ENCODE measurements at places on chromosomes 6 and 20. TPM values are rescaled to one million over a fixed set of nuclear protein-coding genes. Genes with fewer than 3 reads are reported as not detected.

Gene C6orf132
- 8.5 TPM for total RNA-seq

Gene TAGAP
- 3.6 TPM for total RNA-seq

DNA sequence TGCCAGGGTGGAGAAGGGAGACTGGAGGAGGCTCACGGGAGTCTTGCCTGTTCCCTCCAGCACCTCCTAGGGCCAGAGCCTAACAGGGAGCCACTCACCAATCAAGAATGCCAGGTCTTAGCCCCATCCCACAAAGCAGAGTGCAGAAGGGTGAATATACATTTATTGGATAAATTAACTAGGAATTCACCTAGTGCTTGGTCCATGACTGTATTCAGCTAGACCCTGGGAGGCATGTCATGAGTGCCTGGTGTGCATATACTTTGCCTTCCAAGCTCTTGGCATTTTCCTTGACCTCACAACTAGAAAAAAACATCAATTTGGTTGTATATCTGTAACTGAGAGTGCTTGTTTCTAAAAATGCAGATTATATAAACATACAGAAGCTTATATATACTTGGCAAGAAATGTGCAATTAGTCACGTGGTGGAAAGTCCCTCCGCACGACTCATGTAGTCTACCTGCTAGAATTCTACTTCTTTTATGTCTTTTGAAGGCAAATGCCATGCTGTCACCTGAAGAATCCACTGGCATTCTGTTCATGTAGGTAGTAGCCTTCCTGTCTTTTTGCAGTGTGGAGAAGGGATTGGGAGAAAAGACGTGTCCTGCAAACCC is 991.0 kb downstream of the KIF16B start:
- DNase-seq: no peak

DNA sequence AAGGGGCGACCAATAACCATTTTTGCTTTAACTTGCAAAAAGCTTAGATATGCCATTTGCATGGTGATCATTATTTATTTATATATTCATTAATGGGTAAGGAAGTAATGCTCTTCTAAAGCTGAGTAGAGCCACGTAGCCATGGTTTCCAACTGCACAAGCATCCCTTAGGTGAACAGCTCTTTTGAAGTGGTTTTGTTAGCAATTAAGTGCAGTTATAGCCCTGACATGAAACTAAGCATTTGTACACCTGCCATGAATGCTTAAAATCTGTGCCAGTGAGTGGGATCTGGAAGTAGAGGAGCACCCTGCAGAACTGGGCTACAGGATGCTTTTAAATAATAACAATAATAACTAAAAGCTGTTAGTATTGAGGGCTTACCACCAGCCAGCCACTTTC is 19.1 kb downstream of the TRAF3IP2 start:
- DNase-seq: no peak

Gene C20orf202
- not detected for total RNA-seq

Gene FOXS1
- 3.6 TPM for total RNA-seq

- peak; percentile 37 for DNase-seq
These were observed 84.6 kb downstream of the TRDN start for GRCh38 chr6:123551939-123552707.

Gene FOXA2
- 1.1 TPM for total RNA-seq

DNA sequence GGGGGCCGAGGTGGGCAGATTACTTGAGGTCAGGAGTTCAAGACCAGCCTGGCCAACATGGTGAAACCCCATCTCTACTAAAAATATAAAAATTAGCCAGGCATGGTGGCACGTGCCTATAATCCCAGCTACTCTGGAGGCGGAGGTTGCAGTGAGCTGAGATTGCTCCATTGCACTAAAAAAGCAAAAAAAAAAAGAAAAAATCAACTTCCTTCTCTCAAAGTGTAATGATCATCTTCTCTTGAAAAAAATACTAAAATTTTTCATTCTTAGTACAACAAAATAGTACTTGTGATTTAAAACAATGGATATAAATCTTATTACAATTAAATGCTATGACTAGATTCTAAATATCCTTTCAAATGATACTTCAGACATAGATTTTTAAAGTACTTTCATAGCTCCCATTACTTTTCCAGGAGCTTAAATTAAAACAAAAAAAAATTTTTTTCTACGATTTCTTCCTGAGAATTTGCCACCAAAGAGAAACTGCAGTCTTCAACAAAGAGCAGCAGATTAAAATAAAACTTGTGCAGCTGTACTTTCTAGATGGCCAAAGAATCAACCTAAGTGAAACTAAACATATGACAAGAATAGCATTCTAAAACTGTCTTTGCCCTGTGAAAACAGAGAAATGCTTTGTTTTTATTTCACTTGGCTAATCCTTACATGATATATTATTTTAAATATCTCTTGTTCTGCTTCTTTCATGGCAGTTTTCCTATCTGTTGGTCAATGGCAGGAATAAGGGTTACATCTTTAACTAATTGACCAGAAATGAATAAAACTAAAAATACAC is 75.2 kb downstream of the MAP3K5 start:
- DNase-seq: no peak

- DNase-seq: no peak
These were observed 40.5 kb downstream of the CFAP61 start for GRCh38 chr20:20092827-20093226.

Gene MAPK13
- total RNA-seq: 12.2 TPM

GRCh38 chr20:46681032-46681854 is 8.0 kb downstream of the TP53RK start:
- peak; percentile 82 for DNase-seq

- DNase-seq: no peak
These were observed 54.4 kb downstream of the RTN4IP1 start for GRCh38 chr6:106574741-106575458.

DNA sequence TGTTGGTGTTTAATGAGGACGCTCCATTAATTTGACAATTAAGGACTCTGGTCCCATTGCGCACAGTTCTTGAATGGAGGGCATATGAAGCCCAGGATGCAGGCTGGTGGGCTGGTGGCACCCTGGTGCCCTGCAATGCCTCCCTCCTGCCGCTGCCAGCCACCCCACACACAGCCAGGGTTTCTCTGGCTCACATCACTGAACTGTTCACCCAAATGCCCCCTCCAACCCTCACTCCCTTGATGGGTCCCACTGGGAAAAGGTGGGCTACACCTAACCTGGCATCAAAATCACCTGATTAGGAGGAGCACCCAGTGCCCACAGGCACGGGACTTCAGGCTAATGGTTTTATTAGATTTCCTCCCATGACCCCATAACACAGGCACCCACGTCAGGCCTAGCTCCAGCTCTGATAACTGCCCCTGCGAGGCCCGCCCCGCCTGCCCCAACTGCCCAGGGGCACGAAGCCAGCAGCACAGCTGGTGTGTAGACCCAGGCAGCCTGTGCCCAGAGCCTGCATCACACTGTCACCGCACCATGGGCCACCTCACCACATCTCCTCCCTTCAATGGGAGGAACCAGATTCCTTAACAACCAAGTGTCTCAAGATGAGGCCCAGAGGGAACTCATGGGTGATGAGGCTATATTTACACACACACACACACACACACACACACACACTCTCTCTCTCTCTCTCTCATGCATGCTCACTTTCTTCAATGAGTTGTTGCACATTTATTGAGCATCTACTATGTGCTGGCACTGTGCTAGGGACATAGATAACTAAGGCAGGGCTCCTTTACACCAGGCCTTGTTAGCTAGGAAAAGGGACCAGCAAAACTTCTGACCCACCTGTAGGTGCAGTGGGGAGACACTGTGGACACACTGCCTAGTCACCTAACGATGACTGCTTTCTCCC is 107.3 kb downstream of the NOL4L start:
- DNase-seq: no peak

Gene HEY2
- 2.4 TPM for total RNA-seq

GRCh38 chr6:43856005-43856765 is 86.2 kb downstream of the VEGFA start:
- DNase-seq: peak; percentile 36

DNA sequence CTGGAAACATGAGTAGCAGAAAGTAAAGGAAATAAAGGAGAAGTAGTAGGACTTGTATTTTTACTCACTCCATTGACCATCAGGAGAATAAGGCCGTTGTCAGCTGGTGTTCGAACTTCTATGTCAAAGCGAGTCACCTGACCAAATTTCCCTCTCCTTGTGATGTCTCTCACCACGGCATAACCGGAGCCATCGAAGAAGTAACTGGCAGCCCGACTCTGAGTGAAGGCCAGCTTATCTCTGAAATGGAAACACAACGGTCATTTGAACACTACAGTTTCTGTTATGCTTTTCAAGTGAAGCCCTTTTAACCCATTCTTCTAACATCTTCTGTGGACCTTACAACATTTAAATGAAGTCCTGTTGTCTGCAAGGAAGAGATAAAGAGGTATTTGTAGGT is 51.7 kb downstream of the FAM229B start:
- no peak for DNase-seq

- DNase-seq: no peak
These were observed 239.9 kb upstream of the CEP162 start for GRCh38 chr6:84467296-84467695.

Gene RSPH4A
- 0.62 TPM for total RNA-seq

- DNase-seq: no peak
These were observed 200.1 kb downstream of the HIVEP2 start for GRCh38 chr6:142744836-142745235.

GRCh38 chr20:32329817-32330554 is 28.1 kb upstream of the ASXL1 start:
- DNase-seq: no peak

DNA sequence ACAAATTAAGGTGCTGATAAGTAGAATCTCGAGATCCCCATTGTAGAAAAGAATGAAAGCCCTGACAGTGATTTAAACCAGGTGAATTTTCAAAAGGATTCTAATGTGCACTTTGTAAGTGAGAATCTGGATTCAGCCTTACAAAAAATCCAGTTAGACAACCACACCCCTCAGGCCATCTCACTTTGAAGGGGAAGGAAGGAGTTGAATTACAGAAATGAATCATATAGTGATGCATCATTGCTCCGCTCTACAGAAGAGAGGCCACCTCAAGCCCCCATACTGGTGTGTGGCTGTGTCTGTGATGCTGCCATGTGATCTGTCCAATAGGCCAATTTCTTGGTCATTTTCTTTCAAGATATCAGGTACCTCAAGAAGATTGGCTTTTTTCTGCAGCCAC is 85.5 kb upstream of the NT5E start:
- DNase-seq: no peak

DNA sequence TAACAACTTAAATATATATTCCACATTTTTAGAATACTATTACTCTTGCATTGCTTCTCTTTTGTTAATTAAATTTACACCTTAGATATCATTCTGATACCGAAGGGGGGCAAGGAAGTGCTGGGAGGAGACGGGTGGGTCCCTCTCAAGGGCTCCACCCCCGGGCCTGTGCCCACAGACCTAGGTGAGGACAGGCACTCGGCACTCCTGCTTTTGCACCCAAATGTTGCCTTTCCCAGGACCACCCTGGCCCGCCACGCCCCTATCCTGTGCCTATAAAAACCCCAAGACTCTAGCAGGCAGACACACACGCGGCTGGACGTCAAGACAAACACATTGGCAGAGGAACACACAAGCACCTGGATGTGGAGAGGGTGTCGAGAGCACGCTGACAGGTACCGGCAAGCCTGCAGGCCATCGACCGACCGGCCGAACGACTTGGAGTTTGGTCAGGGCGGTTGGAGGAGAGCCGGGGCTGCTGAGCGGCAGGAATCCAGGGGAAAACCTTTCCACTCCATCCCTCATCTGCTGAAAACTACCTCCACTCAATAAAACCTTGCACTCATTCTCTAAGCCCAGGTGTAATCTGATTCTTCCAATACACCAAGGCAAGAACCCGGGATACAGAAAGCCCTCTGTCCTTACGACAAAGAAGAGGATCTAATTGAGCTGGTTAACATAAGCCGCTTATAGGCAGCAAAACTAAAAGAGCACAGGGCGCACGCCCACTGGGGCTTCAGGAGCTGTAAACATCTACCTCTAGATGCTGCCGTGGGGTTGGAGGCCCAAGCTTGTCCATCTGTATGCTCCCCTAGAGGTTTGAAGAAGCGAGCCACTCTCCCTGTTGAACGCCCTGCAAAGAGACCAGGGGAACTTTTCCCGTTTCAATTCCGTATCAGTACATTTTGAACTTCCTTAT is 197.4 kb upstream of the PRSS16 start:
- peak; percentile 12 for DNase-seq

GRCh38 chr6:157049133-157049532 is 272.0 kb downstream of the ARID1B start:
- DNase-seq: no peak

Gene NNAT
- 24.1 TPM for total RNA-seq

DNA sequence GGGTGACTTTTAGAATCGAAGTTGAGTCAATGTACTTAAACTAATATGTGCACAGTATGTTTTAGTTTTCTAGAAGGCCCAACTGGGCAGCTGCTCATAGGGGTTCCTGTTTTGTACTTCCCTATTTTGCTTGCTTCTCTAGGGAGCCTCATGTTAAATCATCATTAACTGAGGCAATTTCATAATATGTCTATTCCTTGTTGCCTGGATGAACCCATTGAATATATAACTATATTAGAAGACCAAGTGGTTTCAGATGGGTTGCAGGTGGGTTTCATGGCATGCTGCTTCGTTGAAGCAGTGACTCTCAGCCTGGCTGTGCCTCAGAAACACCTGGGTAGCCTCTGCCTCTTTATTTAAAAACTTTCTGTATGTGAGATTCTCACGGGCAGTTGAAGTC is 22.2 kb downstream of the CARMIL1 start:
- DNase-seq: no peak

- DNase-seq: no peak
These were observed 312.8 kb upstream of the SPTLC3 start for GRCh38 chr20:12695937-12696336.

Gene DDX43
- 1.1 TPM for total RNA-seq

GRCh38 chr6:159995405-159995804 is 26.5 kb downstream of the IGF2R start:
- DNase-seq: no peak

DNA sequence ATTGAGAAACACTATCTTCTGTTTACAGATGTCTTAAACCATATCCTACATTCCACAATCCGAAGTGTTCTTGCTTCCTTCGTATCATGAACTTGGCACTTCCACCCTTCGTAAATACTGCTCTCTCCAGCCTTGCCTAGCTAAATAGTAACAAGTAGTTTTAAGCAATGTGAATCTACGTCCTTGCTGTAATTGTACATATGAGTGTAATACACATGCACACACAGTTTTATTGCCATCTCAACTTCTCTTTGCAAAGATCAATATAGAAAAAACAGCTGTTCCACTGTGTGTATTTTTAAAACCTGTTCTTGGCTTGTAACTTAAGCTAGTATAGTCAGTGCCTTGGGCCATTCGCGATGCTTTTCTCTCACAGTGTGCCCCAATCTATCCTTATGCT is 1524.7 kb downstream of the GRIK2 start:
- DNase-seq: peak; percentile 6

- DNase-seq: no peak
These were observed 317.1 kb upstream of the CHD6 start for GRCh38 chr20:41935259-41935791.

GRCh38 chr20:46174469-46175126 is 56.5 kb downstream of the CD40 start:
- DNase-seq: peak; percentile 81

- no peak for DNase-seq
These were observed 41.9 kb upstream of the NR2E1 start for GRCh38 chr6:108123946-108124345.
